ENCODE measurements at places on chromosomes 3 and 15.

GRCh38 chr3:16807391-16807790 is 77.4 kb upstream of the PLCL2 start:
- no peak for DNase-seq

GRCh38 chr3:71264840-71265239 is 318.7 kb downstream of the FOXP1 start:
- DNase-seq, result no peak

DNA sequence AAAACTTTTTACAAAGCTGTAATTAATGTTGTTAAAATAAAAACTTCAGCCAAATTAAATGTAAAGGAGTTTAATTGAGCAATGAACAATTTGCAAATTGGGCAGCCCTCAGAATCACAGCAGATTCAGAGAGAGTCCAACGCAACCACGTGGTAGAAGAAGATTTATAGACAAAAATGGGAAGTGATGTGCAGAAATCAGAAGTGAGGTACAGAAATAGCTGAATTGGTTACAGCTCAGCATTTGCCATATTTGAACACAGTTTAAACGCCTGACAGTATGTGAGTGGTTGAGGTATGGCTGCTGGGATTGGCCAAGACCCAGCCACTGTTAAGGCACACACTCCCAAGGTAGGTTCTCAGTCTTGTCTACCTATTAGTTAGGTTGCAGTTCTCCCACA is 14.4 kb upstream of the PLA2G4D start:
- no peak for DNase-seq

- DNase-seq, result no peak
Measured at GRCh38 chr3:76826861-76827260, 213.0 kb upstream of the ROBO2 start.

- no peak for DNase-seq
Measured at GRCh38 chr3:102741105-102741504, 306.3 kb downstream of the ZPLD1 start.

- no peak for DNase-seq
Measured at GRCh38 chr3:191528589-191528988, 67.6 kb downstream of the PYDC2 start.

Measured in stimulated activated CD8-positive, alpha-beta memory T cell treated with anti-CD3 and anti-CD28 coated beads, Interleukin-7, amount 100 ng/mL, for 1 hour (primary cell).